Activated gamma-delta T cell treated with Interleukin-2 at 50 U/mL for 16 hours (primary cell): ENCODE measurements at places on chromosomes 5 and 9.

DNA sequence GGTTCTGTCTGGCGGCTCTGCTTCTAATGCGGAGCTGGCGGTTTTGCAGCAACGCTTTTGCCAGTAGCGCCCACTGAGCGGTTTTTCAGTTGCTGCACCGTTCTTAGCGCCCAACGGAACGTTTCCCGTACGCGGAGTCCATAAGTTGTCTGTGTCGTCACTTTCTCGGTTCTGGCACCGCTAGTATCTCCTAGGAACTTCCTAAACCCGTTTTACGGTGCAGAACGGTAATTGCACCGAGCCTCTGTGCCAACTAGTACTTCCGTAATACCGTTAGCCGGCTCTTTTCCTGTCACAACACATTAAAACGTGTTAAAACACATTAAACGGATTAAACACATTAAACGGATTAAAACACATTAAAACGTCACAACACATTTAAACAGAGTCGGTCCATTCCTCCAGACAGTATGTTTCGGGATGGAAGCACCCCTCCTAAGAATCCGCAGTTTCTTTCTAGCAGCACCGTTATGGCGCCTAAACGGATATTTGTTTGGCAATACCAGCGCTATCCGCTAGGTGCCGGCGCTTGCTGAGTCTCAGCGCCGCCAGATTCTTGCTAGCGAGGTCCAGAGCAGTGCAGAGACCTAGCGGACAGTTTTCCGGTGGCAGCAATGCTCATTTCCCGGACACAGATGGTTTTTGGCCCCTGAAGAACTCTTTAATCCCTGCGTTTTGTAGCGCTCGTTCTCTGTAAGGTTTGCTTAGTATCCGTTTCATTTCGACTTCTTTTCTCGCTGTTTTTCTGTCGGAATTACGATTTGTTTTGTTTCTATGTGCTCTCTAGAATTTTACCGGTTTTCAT lies 45.4 kb downstream of the ANXA2R start:
- DNase-seq = peak; percentile 86

DNA sequence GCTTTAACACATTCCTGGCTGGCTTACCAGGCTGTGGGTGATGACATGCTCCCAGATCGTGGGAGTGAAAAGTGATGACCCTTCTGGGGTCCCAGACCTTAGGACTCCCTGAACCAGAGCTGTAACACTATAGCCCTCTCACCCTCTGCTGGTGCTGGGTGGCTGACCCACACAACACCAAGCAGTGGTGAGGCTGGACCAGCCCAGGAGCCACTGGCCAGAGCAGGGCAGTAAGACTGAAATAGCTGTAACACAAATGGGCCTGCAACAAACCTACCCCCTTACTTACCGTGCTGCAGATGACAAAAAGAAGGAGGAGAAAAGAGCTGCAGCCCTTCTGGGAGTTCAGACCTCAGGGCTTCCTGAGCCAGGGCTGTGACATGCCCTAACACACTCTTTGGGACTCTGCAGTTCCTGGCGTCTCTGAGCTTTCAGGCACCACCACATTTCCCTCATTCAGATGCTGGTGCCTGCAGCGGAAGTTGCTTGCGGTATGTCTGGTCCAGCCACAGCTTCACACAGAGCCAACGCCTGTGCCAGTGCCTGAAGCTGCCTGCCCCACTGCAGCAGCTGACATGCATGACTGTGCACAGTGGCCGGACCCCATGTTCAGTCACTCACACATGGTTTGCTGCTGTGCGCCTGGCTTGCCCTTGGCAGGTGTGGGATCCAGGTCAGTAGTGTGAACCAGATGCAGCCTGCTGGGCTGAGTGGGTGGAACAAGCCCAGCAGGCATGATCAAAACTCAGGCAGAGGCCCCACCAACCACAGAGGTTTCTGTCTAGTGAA lies 1247.4 kb downstream of the EFNA5 start:
- DNase-seq = no peak

GRCh38 chr5:129461711-129462332 lies 1.7 kb downstream of the ADAMTS19 start:
- no peak for DNase-seq

- no peak for DNase-seq
These were observed 121.5 kb upstream of the NR5A1 start for GRCh38 chr9:124628741-124629140.

DNA sequence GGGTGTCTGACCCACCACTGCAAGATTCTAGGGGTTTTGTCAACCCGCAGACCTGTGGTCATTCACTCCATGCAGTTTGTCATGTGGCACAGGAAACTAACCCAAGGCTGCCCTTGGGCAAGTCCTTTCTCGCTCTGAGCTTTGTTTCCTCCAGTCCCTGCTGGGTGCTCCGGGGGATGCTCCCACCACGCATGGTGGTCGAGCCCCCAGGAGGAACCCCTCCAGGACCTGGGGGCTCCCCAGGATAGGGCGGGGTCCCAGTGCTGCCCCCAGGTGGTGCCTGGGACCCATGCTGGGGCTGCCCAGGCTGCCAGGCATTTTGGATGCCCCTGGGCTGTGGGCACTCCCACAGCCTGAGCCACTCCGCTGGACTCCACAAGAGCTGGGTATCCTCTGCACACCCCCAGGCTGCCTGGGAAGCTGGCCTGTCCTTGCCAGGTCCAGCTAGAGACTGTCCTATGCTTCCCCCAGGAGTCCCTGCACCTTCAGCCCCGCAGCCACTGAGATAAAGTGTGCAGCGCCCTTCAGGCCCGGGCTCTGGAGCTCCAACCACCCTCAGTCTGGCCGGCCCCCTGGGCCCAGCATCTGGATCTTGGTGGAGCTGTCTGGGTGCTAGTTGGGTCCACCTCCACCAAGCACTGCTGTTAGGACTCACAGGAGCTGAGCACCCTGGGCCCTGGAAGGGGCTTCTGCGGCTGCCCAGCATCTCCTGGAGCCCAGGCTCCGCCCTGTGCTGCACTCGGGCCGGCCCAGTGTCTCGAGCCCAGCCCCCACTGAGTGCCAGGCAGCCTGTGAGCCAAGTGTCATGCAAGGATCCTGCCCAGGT lies 104.3 kb downstream of the PHF2 start:
- DNase-seq = peak; percentile 2

GRCh38 chr9:114900942-114901802 lies 29.2 kb downstream of the TNFSF8 start:
- no peak for DNase-seq

GRCh38 chr5:95644351-95645042 lies 2.1 kb upstream of the RFESD start:
- peak; percentile 33 for DNase-seq

- no peak for DNase-seq
These were observed 178.5 kb upstream of the PITX1 start for GRCh38 chr5:135212361-135213026.

DNA sequence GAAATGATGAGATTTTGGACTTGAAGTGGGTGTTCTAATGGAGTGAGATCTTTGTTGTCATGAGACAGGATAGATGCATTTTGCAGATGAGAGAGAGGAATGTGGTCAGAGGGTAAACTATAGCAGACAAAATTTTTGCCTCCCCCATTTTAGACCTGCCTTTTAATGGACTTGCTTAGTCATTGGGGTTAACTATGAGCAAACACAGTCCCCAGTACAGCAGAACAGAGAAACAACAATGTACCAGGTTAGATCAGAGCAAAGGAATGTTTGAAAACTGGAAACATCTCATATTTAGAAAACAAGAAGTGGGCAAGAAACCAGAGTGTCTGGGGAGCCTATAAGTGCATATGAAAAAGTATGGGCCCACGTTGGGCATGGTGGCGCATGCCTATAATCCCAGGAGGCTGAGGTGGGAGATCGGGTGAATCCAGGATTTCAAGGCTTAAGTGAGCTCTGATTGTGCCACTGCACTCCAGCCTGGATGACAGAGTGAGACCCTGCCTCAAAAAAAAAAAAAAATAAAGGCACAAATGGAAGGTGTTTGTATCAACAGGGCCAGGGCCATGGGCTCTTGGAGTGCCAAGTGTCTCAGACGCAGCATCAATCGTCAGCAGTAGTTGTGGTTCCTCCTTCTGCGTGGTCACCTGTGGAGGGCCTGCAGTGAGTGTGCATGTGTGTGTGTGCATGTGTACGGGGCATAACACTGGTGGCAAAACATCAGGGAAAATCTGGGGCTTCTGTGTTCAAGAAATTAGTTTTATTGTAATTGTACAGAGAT lies 214.4 kb upstream of the S1PR3 start:
- DNase-seq = no peak

GRCh38 chr5:139180850-139181249 lies 17.3 kb downstream of the SIL1 start:
- no peak for DNase-seq

DNA sequence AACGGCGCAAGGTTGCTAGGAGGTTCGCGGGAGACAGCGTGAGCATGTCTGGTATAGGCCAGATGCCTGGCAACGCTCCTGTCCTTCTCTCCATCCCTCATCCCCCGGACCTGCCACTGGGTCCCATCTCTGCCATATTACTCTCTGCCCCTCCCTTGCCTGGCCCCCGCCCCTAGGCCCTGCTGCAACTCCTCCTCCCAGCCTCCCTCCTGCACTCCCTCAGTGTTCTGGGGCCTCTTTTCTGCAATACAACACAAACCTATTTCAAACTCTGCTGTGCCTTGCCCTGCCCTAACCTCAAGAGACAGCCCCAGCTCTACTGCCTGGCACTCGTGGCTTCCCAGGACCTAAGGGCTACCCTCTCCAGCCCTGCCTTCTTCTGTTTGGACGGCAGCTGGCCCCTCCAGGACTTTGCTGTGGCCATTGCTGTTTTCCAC lies 8.9 kb upstream of the DBN1 start:
- DNase-seq = no peak

DNA sequence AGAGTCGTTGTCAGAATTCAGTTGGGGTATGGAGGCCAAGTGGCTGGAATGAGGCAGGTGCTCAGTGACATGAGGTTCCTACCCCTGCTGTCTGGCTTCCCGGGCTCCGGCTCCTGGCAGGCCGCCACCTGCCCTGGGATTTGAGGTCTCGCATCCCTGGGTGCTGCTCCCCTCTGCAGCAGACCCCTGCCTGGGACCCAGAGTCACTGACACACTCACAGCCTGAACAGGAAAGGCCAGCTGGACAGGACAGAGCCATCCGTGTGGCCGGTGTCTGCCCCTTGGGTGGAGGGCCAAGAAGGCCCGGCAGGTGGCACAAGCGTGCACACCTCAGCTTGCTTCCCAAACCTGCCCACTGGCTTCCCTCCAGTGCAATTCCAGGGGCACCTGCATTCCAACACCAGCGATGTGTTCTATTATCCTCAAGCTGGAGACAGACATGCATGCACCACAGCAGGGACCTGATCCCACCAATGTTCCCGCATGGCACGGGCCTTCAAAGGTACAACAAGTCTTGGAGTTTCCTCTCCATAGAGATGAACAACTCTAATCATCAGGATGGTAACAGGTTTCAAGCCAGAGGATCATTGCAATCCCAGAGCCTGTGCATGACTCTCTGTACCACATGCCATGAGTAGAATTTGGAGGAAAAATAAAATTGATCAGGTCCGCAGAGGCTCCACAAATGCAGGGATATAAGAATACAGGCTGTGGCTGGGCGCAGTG lies 45.6 kb upstream of the RNF130 start:
- no peak for DNase-seq

DNA sequence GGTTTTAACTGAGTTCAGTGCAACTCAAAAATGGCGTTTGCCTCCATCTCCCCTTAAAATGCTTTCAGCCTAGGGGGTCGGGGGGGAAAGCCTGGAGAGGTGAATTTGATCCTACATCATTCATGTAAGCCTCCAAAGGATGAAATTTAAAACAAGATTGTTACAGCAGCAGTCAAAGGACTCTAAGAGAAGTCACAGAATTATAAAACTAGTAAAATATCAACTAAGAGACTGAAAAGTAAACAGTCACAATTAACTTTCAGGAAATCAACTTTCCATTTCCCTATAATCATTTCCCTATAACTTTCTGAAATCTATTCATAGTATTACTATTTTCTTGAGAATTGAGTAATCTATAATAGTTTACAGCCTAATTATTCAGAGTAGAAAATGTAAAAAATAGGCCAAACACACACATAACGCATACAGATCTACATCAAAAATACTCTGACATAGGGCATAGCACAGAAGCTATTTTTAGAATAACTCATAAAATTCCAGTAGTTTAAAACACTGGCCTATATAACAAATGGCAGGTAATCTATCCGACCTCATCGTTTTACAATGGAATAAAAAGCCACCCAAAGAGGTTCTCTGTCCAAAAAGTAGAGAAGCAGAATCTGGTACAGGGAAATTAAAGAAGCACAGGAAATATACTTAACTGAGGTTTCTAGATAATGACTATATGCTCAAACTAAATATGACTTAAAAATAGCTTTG lies 37.6 kb downstream of the FBXL17 start:
- DNase-seq = no peak

- DNase-seq = no peak
These were observed 25.2 kb downstream of the LNPEP start for GRCh38 chr5:96961053-96961452.

DNA sequence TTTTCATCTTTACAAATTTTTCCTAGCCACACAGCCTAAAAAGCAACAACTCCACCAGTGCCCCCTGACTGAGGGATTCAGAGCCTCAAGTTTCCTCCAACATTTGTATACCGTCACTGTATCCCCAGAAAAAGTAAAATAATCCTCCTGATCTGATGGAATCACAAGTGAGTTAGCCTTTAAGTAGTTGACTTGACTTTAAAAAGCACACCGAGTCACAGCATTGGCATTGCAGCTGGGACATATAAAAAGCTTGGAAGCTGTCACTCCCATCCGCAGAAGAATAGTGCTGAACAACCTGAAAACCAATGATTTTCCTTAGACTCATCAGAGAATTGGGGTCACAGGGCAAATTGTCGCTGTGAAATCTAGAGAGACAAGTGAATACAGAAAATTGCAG lies 41.6 kb upstream of the FBN2 start:
- DNase-seq = no peak

DNA sequence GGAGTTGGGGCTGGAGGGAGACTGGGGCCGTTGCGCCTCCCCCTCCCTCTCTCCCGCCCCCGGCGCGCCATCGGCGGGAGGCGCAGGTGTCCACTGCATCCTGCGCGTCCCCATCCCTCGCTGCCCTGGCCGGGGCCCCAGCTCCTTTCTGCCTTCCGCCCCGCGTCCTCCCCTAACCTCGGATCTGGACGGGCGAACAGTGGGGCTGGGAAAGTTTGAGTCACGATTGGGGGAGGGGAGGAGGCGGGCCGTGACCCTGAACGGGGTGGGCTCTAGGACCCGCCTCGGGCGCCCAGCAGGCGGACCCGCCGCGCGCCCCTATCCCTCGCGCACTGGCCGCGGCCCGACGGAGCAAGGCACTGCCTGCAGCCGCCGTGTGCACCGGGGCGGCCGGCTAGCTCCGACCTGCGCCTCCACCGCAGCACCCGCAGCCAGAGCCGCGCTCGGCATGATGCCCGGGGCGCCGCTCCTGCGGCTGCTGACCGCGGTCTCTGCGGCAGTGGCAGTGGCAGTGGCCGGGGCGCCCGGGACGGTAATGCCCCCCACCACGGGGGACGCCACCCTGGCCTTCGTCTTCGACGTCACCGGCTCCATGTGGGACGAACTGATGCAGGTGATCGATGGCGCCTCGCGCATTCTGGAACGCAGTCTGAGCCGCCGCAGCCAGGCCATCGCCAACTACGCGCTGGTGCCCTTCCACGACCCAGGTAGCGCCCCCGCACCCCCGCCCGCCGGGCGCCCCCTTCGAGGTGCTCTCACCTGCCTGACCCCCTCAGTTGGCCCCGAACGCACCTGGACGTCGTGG lies at the start of gene HMCN2:
TSS of gene HMCN2 (plus strand) at position 330 of the 805 bp plus-strand sequence. CDS start at position 449, 119 bp downstream.
- DNase-seq = no peak
